ENCODE measurements at places on chromosomes 16 and 17. TPM values are rescaled to one million over a fixed set of nuclear protein-coding genes. Genes with fewer than 3 reads are reported as not detected.

Gene TNP2
- not detected for total RNA-seq

Gene ITGB4
- total RNA-seq: 2.4 TPM

Gene UNK
- total RNA-seq: 57.7 TPM

Gene KCNG4
- not detected for total RNA-seq

Gene GPR179
- total RNA-seq: 0.11 TPM

Gene CRISPLD2
- total RNA-seq: not detected

Gene TPSD1
- total RNA-seq: not detected

Gene KRTAP4-1
- total RNA-seq: not detected

DNA sequence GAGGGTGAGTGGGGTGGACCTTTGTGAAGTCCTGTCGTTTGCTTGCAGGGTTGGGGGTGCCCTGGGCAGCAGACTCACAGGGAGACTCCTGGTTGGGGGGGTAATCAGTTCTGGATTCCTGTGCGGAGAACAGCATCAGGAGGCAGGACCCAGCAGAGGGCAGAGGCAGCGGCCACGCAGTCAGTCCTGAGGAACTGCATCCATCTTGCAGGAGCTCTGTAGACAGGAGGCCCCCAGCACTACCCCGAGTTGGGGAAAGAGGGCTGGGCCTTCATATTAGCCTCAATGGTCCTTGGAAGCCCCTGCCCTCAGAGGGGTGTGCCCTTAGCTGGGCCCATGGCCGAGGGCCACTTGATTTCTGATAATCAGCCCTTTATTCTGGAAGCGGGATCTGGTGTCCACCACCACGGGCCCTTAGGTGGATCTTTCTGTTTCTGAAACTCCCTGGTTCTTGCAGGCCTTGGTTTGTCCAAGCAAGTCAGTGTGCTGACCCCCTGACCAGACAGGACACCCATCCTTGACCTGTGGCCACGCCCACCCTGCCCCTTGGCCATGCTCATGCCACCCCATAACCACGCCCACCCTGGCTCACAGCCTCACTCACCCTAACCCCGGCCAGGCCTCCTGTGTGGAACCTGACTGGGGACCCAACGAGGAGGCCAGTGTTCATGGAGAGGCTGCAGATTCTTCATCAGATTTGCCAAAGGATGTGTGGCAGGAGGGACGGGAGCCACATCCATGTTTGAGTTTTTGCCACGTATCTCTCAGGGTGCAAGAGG, 73.5 kb upstream of the CBX4 start:
- no peaks in the 10 kb centered on the region for H3K36me3 ChIP-seq
- no peak overlapping the region for H3K27ac ChIP-seq
- no peaks in the 10 kb centered on the region for H3K4me1 ChIP-seq
- peaks cover 5% of the 10 kb centered on the region for H3K27me3 ChIP-seq
- H3K4me3 ChIP-seq: no peak overlapping the region

GRCh38 chr17:9256751-9257629, 235.7 kb downstream of the NTN1 start:
- peak overlapping the region; percentile 41 for H3K27ac ChIP-seq
- peaks cover 18% of the 10 kb centered on the region for H3K4me1 ChIP-seq
- H3K36me3 ChIP-seq: no peaks in the 10 kb centered on the region
- H3K4me3 ChIP-seq: no peak overlapping the region
- no peak for DNase-seq
- no peaks in the 10 kb centered on the region for H3K27me3 ChIP-seq

DNA sequence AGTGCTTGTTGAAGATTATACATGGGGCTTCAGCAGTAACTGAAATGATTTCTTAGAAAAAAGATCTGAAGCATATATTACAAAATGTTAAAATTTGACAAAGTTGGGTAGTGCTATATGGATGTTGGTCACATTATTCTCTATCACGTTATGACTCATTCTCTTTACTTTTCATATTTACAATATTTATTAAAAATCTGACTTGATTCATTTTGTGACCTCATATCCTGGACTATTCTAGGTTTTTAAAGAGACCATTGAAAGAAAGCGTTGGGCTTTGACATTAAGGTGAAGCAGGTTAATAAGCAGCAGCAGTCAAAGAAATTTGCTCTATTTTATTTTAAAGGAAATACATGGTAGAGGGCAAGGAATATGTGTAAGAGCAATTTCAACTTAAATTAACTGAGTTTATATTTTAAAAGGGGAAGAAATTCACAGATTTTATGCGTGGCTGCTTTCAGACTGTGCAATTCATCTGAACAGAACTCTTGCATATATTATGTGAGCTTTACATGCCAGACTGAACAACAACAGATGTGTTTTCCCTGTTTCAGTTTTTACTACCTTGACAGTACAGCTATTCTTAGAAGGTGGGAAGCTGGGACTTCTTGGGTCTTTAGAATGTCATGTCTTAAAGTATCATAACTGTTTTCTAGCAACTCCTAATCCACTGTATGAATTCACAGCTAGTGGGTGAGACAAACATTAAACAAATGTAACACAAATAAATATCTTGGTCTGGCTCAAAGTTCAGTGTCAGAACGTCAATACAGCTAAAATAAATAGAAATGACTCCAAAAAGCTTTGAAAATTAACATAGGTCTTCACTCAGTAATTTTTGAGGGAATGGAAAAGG, 10.4 kb upstream of the FAM20A start:
- no peak for DNase-seq
- H3K4me3 ChIP-seq: no peak overlapping the region
- H3K36me3 ChIP-seq: peaks cover 19% of the 10 kb centered on the region
- H3K4me1 ChIP-seq: no peaks in the 10 kb centered on the region
- peaks cover 6% of the 10 kb centered on the region for H3K27me3 ChIP-seq

DNA sequence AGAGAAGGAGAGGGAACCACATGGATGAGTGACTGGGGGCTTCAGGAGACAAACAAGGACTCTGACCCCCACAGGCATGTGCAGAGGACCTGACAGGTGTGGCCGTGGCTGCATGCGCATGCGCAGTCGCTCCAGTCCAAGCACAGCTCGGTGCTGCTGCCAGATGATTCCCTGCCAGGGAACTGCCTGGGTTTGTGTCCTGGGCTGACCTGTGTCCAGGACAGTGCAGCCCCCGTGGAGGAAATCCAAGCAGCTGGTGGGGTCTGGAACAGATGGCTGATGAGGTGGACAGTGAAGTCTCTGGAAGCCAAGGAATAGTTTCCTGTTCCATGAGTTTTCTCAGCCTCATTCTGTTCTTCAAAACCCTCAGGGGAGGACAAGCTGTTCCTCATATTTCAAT, 27.3 kb downstream of the LASP1 start:
- no peak for DNase-seq
- no peaks in the 10 kb centered on the region for H3K27me3 ChIP-seq
- H3K27ac ChIP-seq: peak overlapping the region; percentile 97
- peaks cover 42% of the 10 kb centered on the region for H3K36me3 ChIP-seq

- no peak overlapping the region for H3K4me3 ChIP-seq
- no peaks in the 10 kb centered on the region for H3K27me3 ChIP-seq
- no peaks in the 10 kb centered on the region for H3K4me1 ChIP-seq
- no peaks in the 10 kb centered on the region for H3K36me3 ChIP-seq
Measured at GRCh38 chr16:65991149-65991701, 375.3 kb upstream of the CDH5 start.

DNA sequence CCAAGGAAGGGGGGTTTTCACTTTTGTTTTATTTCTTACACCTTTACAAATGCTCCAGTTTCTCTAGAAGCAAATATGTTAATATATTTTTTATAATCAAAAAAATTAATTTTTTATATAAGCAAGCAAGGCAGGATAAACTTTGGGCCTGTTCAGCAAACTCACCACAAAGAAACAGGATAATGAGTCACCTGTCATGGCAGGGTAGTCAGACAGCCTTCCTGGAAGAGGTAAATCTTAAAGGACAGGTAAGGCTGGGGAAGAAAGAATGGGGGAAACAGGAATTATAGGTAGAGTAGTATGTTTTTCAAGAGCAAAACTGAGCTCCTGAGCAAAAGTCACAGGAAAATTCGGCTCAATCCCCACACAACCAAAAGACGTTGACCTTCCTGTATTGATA, 186.3 kb upstream of the SOX9 start:
- no peak overlapping the region for H3K4me3 ChIP-seq
- H3K4me1 ChIP-seq: no peaks in the 10 kb centered on the region
- H3K27me3 ChIP-seq: no peaks in the 10 kb centered on the region

DNA sequence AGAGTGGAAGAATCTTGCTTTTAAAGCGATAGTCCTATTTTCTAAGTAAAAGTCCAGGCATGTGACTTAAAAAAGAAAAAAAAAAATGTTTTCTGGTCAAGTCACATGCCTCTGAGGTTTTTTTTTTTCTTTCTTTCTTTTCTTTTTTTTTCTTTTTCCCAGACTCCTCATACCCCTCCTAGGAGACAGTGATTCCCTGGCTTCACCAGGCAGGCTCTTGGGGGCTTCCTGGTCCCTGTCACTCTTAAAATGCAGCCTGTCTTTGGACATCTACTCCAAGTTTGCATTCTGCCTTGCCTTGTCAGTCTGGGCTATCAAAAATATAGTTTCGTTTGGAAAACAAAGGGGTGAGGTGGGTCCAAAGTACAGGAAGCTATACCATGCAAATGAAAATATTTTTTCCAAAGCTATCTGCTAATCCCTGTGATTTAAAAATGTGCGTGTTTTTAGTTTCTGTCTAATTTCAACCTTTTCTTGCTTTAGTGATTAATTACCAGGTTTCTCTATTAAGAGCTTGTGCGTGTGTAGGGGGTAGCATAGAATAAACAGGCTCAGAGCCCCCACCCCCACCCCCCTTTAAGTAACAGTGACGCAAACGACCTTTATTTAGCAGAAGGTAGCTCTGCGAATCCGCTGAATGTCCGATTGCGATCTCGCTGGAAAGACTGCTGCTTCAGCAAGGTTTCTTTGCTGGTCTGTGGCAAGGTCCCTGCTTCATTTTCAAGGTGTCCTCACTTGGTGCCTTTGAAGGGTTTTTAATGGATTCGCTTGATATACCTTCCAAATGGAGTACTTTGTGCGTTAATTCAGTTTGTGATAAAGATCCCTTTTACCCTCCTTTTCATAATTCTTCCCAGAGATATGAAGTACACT, 510.2 kb downstream of the WWOX start:
- H3K27me3 ChIP-seq: no peaks in the 10 kb centered on the region
- no peak overlapping the region for H3K4me3 ChIP-seq
- H3K36me3 ChIP-seq: no peaks in the 10 kb centered on the region
- peaks cover 9% of the 10 kb centered on the region for H3K4me1 ChIP-seq

DNA sequence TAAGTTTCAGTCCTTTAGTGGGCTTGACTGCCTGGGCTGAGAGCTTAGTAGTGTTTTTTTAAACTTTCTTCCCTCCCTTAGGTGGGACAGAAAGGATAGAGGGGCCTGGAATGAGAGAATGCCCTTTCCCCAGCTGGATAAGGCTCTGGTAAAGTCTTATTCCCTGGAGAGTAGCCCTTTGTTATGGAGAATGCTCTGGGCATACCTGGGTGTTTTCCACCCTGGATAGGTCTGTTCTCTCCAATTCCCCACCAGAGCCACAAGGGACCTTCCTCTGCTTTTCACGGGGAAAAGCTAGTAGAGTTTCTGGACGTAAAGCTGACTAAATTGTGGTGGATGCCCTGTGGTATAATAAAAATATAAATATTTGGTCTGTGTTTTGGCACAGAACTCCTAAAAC, 164.1 kb downstream of the HS3ST4 start:
- no peaks in the 10 kb centered on the region for H3K36me3 ChIP-seq
- DNase-seq: no peak
- H3K27me3 ChIP-seq: peaks cover 22% of the 10 kb centered on the region
- no peak overlapping the region for H3K4me3 ChIP-seq
- H3K4me1 ChIP-seq: no peaks in the 10 kb centered on the region
- no peak overlapping the region for H3K27ac ChIP-seq

DNA sequence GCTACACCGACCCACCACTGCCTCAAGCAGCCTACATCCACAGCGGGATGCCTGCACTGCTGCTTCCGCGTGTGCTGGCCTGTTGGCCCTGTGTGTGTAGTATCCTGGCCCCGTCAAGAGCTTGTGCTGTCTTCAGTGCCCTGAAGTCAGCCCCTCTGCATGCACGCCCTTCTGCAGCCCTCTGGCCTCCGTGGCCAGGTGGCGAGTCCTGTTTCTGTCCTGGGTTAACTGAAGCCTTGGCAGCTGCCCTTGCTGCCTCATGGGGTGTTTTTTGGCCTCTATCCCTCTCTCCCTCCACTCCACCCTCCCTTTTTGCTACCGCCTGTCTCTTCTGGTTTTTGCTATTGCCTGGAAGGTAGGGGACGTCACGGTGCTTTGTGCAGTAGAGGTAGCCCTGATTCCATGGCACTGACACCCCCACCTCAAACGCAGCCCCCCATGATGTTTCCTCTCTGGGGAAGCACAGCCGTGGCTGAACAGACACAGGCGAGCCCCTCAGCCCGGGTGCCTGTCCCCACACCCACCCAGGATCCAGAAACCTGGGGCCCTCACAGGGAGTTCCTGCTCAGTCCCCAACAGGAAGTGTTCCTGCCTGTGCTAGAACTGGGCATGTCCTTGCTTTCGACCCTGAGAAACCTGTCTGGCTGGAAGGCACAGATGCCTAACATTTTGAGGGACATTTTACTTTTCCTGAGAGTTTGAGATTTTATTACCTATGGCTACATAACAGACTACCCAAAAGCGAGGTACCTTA, 18.8 kb upstream of the AMZ2 start:
- peaks cover 41% of the 10 kb centered on the region for H3K4me1 ChIP-seq
- peaks cover 3% of the 10 kb centered on the region for H3K36me3 ChIP-seq
- H3K27me3 ChIP-seq: no peaks in the 10 kb centered on the region
- H3K4me3 ChIP-seq: no peak overlapping the region
- no peak for DNase-seq

- H3K27ac ChIP-seq: no peak overlapping the region
- H3K36me3 ChIP-seq: peaks cover 6% of the 10 kb centered on the region
- no peaks in the 10 kb centered on the region for H3K4me1 ChIP-seq
Measured at GRCh38 chr17:77011173-77012011, 129.4 kb upstream of the SEC14L1 start.

DNA sequence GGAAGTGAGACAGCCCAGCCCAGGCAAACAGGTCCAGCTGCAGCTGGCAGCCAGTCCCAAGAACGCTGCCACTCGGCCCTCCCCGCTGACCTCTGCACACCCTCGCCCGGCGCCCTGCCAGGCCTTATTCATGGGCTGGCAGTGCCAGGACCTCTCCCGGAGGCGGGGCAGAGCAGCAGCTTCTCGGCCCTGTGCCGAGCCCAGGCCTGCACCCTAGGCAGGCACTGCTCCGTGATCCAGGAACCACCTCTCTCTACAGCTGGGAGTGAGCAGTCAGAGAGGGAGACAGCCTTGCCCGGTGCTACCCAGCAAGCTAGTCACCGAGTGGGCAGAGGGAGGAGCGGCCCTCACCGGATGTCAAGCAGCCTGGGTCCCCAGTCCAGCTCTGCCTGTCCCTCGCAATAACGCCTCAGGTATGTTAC, 79.9 kb upstream of the CBX4 start:
- DNase-seq: no peak
- no peaks in the 10 kb centered on the region for H3K36me3 ChIP-seq
- H3K27me3 ChIP-seq: no peaks in the 10 kb centered on the region
- no peak overlapping the region for H3K4me3 ChIP-seq

DNA sequence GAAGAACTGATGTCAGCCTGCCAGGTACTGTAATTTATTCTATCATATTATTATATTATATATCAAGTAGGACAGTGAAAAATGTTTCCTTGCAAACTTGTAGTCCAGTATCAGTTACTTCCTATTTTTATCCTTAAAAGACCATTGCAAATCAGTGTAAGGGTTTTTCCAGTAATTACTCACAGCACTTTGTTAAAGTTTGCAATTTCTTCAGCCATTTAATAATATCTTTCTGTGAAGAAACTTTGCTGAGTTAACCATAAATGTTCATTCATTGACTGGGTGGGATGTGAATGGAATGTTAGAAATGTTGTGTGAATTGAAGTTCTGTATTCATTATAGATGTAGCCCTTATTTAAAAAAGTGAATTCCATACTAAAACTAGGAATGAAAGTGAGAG, 26.7 kb downstream of the HAPSTR1 start:
- H3K27me3 ChIP-seq: no peaks in the 10 kb centered on the region
- H3K27ac ChIP-seq: no peak overlapping the region
- peaks cover 5% of the 10 kb centered on the region for H3K36me3 ChIP-seq
- DNase-seq: no peak
